Fibroblast of skin of scalp (primary cell): ENCODE measurements at places on chromosomes 1 and 21.
A peak's percentile ranks its signal among the peaks of the same experiment; 100 is the strongest.

DNA sequence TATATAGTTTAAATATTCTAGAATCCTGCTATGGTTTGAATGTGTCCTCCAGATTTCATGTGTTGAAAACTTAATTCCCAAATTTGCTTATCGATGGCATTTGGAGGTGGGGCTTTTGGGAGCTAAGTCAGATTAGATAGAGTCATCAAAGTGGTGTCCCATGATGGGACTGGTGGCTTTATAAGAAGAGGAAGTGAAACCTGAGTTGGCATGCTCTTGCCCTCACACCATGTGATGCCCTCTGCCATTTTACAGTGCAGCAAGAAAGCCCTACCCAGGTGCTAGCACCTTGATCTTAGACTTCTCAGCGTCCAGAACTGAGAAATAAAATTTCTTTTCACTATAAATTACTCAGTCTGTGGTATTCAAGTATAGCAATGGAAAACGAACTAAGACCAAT is 111.3 kb downstream of the TGFB2 start:
- no peak for DNase-seq

DNA sequence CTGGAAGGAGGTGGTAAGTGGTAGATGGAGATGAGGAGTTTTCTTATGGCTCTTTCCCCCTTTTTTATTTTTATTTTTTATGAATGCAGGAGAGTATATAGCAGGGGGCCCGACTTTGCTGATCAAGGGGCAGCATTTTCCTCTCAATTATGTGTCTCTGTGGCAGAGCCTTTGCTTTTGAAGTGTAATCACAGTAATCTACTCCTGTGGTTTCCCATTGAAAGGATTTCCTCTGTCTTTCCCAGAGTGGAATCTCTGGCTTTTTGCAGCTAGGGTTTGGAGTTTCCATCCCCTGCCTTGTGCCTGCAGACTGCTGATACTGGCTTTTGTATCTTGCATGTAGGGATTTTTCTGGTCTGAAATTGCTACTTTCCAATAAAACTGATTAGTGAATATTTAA is 29.1 kb downstream of the ARID1A start:
- no peak for DNase-seq

DNA sequence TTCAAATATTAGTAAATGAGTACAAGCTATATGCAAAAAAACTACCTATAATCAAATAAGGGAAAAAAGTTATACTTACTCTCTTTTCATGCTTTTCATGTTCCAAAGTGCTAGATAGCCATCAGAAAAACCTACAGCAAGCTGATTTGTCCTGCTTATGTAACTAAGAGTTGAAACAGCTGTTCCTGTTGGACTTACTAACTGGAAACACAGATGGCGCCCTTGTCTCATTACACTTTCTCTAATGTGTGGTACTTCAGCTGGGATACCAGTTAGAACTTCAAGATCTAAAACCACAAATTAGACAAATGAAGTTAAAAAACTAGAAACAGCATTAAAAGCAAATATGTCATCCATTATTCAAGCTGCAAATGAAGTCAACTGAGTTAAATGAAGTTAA is 24.3 kb downstream of the AHCTF1 start:
- DNase-seq, result peak; percentile 49

GRCh38 chr1:12636098-12636950 is 7.6 kb upstream of the AADACL4 start:
- DNase-seq, result peak; percentile 93

- peak; percentile 87 for DNase-seq
These were observed 2.2 kb downstream of the TCEA3 start for GRCh38 chr1:23422241-23422877.

DNA sequence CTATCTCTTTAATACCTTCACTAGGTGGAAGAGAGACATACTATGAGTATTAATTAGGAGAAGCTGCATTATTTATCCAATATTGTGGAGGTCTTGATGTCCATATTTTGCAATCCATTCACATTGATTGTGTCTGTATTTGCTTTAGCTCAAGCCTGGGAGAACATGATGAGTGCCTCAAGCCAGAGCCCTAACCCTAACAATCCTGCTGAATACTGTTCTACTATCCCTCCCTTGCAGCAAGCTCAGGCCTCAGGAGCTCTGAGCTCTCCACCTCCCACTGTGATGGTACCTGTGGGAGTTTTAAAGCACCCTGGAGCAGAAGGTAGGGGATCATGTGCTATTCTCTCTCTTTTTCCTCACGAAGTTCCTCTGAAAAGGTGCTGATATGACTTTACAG is 99.5 kb downstream of the CC2D1B start:
- DNase-seq, result no peak

DNA sequence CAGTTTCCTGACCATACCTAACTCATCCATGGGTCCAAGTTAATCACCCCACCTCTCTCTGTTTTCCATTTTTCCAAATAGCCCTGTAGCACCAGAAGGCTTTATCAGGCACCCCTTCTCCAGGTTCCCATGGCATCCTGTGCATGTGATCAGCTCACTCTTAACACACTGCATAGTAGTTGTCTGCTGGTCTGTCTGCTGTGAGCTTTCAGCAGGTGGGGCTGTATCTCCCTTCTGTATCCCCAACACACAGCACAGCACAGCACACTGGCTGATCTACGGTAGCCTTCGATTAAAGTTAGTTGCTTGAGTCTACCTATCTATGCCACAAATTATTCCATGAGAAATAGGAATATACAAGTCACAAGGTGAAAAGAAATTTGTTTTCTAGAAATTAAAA is 54.3 kb upstream of the C1orf198 start:
- no peak for DNase-seq

- DNase-seq, result no peak
These were observed 31.1 kb downstream of the PBX1 start for GRCh38 chr1:164589961-164590507.

- no peak for DNase-seq
These were observed 3.6 kb downstream of the STX6 start for GRCh38 chr1:181018901-181019681.

DNA sequence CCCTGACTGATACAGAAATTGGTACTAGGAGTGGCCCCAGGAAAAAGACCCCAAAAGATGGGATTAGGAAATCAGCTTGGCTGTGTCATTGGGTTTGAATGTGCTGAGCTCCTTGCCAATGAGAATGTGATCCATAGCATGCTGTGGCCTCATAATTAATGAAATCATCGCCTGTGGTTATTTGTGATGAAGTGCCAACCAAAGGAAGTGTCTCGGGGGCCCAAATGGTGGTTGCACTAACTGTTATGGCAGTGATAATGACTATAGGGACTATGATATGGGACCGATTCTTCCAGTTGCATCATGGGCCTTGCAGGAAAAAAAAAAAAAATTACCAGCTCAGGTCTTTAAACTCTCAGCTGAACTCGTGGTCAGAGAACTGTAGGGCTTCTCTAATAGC is 15.4 kb upstream of the ZDHHC18 start:
- no peak for DNase-seq

GRCh38 chr21:15528346-15528745 is 201.4 kb upstream of the USP25 start:
- DNase-seq, result no peak

DNA sequence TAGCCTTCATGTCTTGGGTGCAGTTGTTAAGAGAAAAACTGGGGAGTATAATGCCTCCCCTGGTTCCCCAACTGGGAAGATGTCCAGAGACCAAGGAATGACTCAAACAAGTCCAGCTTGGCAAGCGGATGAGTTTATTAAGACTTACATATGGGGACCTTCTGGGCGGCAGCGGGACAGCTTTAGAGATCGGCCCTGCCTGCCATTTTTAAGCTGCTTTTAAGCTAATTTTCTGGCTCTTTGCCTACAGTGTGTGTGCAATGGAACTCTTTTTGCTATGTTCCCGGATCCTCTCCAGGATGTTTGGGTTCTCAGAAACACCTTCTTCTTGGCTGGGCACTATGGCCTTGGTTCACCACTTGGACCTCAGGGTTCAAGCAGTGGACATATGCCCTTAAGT is 99.5 kb downstream of the RYR2 start:
- DNase-seq, result no peak

DNA sequence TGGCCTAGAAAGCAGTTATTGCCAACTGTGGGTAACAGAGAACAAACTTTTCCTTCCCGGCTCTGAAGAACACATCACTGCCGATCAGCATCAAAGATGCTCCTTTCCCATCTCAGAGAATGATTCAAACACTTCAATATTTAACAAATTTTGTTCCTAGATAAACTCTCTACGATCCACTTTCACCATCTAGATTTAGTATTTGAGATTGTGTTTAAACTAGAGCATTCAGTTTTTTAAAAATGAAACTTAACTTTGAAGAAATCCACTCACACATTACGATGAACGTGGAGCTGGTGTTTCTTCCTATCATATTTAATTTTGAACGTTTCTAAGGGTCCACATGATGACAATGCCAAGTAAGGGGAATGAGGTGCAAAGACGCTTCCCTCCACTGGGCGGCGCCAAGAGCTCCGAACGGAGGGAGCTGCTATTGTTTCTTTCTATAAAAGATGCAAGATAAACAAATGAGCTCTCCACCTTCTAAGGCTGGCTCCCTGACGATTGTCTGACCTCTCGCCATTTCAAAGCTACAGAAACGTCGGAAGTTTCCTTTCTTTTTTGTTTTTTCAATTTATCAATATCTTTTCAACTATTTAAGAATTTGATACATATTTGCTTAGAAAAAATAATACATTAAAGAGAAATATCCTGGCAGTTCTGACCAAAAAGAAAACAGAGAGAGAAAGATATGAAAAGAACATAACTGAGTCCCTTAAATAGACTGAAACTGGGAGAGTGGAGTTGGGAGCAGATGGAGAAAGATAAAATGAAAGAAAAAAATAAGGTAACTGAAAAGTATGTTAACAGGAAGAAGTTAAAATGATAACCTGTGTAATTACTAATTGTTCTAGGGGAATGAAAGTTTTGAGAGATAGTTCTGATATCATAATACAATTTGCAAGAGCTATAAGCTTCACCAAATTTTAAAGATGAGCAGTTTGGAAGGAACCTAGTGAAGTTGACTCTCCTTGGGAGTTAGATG is 4.4 kb upstream of the BARHL2 start:
- DNase-seq, result peak; percentile 36

DNA sequence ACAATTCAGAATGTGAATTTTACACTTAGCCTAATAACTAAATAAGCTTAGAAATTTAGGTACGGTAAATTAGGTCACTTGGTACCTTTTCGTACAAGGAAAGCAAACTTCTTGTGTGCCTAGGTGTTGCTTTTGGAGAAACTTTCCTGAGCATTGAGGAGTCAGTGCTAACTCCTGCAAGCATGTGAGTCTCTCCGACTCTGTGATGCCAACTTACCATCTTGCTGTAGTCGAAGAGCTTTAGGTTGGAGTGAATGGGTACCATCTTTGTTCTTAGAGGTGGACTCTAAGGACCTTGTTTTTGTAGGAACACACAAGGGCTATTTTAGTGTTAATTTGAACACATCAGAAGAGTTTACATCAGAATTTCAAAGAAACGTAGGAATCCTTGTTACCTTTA is 688.9 kb downstream of the USP25 start:
- DNase-seq, result no peak

DNA sequence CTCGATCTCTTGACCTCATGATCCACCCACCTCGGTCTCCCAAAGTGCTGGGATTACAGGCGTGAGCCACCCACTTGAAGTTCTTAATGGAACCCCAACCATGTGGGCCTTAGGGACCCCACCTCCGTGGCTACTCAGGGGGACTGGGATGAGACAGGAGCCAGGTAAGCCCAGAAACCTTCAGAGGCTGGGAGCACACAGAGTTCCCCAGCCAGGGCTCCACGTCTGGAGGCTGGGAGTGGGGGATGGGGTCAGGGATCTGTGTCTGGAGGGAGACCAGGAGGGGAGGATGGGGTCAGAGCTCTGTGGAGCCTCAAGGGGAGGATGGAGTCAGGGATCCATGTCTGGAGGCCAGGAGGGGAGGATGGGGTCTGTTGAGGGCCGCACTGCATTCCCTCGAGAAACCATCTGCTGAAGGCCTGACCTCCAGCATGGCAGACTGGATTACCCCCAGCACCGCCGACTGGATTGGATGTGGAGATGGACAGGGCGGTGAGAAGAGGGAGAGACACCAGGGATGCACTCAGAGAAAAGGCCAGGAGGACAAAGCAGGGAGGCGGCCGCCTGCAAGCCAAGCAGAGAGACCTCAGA is 2.1 kb upstream of the FTCD start:
- no peak for DNase-seq

DNA sequence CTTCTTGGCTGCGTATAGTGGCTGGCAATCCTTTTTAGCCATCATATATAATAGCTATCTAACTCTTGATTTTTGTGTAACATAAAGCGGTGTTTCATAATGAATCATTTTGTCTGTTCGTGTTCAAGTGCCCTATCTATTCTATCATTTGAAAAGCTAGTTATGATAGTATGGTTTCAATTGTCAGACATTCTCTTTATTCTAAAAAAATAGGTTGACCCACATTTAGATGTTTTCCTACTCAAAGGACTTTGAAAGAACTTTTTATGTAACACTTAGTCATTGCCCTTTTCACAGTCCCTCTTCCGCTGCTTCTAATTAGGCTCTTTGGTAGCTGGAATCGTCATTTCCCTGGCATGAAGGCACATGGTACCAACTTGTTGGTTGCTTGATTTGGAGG is 272.2 kb upstream of the B3GALT2 start:
- peak; percentile 3 for DNase-seq

- DNase-seq, result peak; percentile 72
These were observed 64.0 kb downstream of the SLC19A1 start for GRCh38 chr21:45478115-45478801.

GRCh38 chr1:79708646-79709265 is 702.2 kb upstream of the ADGRL4 start:
- DNase-seq, result no peak

DNA sequence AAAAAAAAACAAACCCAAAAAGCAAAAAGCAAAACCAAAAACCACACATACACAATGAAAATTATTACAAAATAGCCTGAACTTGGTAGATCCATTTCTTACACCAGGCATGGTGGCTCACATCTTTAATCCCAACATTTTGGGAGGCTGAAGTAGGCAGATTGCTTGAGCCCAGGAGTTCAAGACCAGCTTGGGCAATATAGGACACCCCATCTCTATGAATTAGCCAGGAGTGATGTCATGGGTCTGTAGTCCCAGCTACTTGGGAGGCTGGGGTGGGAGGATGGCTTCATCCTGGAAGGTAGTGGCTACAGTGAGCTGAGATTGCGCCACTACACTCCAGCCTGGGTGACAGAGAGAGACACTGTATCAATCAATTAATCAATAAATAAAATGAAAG is 42.1 kb upstream of the SCAF4 start:
- DNase-seq, result no peak

- no peak for DNase-seq
These were observed 86.3 kb downstream of the LHX9 start for GRCh38 chr1:198003468-198003867.

GRCh38 chr1:43034195-43034658 is 75.6 kb upstream of the SLC2A1 start:
- DNase-seq, result no peak

- DNase-seq, result peak; percentile 68
These were observed 271.3 kb downstream of the PTBP2 start for GRCh38 chr1:96992871-96993270.
